ENCODE measurements at places on chromosomes 2 and 18.

DNA sequence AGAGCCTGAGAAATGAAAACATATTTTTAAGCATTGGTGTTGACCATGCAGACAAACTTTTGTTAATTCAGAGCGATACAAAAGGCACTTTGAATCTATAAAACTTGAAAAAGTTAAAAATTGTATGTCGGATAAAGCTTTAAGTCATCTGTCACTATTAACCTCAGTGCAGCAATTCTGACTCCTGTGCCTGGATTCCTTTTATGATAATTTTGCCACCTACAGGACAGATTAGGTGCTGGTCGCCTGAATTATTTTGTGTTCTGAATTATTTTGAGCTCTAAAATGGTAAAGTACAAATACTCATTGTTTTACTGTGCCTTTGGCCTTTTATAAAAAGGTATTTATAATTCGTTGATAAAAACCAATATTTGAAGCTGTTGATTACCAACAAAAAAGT is 19.4 kb upstream of the RNF138 start:
- DNase-seq, result no peak

DNA sequence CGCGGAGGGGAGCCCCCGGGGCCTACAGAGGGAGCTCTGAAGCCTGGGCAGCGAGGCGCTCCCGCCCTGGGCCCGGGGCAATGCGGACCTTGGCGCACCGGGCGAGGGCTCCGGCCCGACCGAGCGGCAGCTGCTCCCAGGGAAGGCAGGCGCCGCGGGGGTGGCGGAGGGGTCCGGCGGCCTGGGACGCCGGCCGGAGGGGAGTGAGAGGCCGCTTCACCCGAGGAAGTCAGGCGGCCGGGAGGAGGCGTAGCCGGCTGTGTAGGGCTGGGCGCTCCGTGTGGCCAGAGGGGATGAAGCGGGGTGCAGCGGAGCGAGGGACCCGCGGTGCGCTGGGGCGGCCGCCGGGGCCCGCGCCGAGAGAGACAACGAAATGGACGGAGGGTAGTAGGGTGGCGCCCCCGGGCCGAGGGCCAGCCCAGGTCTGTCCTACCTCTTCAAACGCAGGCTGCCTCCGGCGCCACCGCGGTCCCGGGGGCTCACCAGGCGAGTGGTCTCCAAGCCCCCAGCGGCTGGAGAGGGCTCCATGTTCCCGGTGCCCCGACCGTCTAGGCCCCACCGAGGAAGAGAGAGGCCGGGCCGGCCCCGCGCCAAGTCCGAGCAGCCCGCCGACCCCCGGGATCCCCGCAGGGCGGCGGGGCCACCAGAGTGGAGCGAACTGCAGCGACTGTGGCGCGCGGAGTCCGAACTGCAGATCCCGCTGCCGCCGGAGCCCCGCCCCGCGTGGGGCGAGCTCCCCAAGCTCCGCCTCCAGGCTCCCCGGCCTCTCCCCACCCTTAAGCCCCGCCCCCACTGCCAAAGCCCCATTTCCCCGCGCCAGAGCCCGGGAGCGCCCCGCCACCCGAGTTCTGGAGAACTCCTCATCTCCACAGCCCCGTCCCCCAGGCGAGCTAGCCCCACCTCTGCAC is at the start of gene SLC30A3:
SLC30A3 (minus strand) TSS at position 669 of the 908 bp plus-strand sequence; CDS start at position 528, 141 bp downstream.
- DNase-seq, result no peak

GRCh38 chr18:57856557-57857280 is 53.6 kb upstream of the ATP8B1 start:
- DNase-seq, result peak; percentile 81

- DNase-seq, result peak; percentile 14
Measured at GRCh38 chr2:20465716-20466394, 19.0 kb downstream of the RHOB start.

- no peak for DNase-seq
Measured at GRCh38 chr2:48902521-48902920, 147.0 kb upstream of the LHCGR start.

DNA sequence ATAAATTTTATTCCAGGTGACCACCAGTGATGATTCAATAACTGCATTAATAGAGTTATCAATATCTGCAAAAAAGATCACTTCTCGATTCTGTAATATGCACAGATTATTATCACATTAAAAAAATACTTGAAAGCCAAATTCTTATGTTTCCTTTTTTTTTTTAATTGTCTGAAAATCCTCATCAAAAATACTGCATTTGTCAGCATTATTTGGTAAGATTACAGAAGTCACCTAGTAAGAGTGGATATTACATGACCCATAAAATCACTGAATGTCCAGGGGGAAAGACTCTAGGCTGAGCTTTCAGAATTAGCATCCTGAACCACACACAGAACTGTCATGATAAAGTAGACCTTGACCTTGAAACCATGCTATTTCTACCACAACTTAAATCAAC is 617.2 kb upstream of the CDH7 start:
- no peak for DNase-seq
